ENCODE measurements at places on chromosomes 13 and 19.

GRCh38 chr13:45162194-45162593, 38.7 kb downstream of the KCTD4 start:
- DNase-seq = no peak

DNA sequence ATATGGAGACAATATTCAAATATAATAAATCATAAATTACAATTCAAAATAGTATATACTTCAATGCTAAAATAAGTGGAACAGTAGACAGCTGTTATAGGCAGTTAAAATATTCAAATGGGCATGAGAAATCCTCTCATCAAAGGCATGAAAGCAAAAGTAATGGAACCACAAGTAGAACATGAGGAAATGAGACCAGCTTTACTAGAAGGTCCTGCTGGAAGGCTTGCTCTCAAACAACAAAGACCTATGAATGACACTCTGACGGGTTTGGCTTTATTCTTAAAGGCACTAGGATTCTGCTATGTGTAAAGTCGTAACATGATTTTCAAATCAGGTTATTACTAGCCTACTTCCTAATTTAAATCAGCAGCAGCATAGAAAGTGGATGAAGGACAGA, 148.1 kb downstream of the VWA8 start:
- no peak for DNase-seq

DNA sequence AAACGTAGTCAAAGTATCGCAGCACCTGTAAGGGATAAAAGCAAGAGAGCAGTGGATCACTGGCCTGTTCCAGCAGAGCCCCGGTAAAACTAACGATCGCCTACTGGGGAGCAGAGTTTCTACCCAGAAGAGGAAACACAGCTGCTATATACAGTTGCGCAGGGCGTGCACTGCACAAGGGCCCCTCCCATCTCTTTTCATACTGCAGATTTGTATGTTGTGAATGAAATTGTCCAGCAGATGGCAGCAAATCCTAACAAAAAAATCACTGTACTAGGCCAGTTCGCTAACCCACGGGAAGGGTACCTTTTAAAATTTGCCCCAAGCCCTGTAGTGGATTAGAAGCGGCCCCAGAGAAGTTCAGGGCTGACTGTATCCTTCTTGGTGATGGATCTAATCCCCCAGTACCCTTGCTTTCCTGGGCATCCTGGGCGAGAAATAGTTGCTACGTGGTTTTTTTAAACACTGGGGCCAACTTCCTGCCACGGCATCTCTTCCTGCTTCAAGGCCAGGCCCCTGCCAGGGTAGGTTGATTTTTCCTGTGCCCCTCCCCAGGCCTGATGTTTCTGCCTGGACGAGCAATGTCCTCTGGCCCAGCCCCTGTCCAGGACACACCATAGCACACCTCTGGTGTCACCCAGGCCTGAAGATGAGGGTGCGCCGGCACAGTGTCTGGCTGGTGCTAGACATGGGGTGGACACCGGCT, 127.0 kb downstream of the IER2 start:
- DNase-seq = peak; percentile 62

- DNase-seq = no peak
These were observed 3.8 kb downstream of the GARIN5B start for GRCh38 chr19:55358943-55359908.

All from right forelimb (tissue), 1 donor.